ENCODE measurements at places on chromosomes 16 and 17. TPM values are rescaled to one million over a fixed set of nuclear protein-coding genes. Genes with fewer than 3 reads are reported as not detected.

RAMP2 gene
- not detected for total RNA-seq

CFAP97D1 gene
- not detected for total RNA-seq

C16orf78 gene
- not detected for total RNA-seq

DNA sequence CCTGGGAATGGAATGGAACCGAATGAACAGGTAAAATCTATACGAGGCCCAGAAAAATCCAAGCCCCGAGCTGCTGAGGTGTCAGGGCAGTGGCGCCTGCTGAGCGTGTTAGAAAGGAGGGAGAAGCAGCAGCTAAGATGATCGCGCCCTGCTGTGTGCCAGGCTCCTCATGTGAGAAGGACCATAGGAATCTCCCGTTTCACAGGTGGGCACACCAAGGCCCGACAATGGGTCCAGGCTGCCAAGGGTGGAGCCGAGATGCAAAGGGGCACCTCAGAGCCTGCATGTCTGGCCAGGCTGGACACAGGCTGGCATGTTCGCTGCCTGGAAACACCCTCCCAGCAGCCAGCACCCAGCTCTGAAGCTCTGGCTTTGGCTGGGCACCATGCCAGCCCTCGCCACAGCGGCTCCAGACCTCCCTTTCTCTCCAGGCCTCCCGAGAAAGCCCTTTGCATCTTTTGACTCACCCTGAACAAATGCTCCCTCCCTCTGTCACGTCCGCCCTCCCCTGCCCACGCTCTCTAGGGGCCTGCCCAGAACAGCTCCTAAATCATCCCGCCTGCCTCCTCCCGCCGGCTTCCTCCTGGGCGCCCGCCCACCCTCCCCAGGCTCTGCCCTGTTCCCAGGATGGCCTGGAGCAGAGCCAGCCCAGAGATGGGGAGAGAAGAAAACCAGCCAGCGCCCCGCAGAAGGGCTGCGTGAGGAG, 217.8 kb upstream of the GSE1 start:
- H3K4me3 ChIP-seq: no peak overlapping the region
- H3K27ac ChIP-seq: no peak overlapping the region
- DNase-seq: no peak

- H3K36me3 ChIP-seq: peaks cover 27% of the 10 kb centered on the region
- peaks cover 3% of the 10 kb centered on the region for H3K27me3 ChIP-seq
- peaks cover 42% of the 10 kb centered on the region for H3K4me1 ChIP-seq
- peak overlapping the region; percentile 99 for H3K27ac ChIP-seq
Measured at GRCh38 chr17:45149669-45150664, 1.7 kb downstream of the HEXIM1 start.

DNA sequence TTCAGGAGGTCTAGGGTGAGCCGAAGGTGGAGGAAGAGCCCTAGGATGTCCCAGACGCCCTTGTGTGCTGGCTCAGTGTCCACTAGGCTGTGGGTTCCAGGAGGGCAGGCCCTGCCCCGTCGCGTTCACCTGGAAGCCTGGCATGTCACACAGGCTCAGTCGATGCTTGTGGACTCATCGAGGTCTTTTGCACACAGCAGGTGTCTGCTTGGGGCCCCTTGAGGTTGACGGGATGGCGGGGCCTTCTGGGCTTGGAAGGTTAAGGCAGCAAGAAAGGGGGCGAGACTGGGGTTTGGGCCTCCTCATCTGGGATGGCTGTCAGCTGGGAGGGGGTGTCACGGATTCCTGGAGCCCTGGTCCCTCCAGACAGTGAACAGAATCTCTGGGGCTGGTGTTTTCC, 1.9 kb downstream of the RAP1GAP2 start:
- peaks cover 20% of the 10 kb centered on the region for H3K36me3 ChIP-seq
- peak overlapping the region; percentile 85 for H3K4me3 ChIP-seq
- peak; percentile 57 for DNase-seq
- peaks cover 58% of the 10 kb centered on the region for H3K4me1 ChIP-seq
- H3K27ac ChIP-seq: no peak overlapping the region
- H3K27me3 ChIP-seq: peaks cover 7% of the 10 kb centered on the region

All from activated CD4-positive, alpha-beta T cell treated with anti-CD3 and anti-CD28 coated beads, Interleukin-2, amount 10 ng/mL, durations not matched to agents 24 days and 14 days (primary cell).